ENCODE measurements at places on chromosomes 3 and 15. TPM values are rescaled to one million over a fixed set of nuclear protein-coding genes. Genes with fewer than 3 reads are reported as not detected.

MORC1 gene
- not detected for total RNA-seq

FAM174B gene
- total RNA-seq: 8.4 TPM

TNIK gene
- total RNA-seq: 2.0 TPM

ATP13A5 gene
- not detected for total RNA-seq

PIERCE2 gene
- total RNA-seq: 5.4 TPM

NANOGP8 gene
- total RNA-seq: not detected

TNFSF10 gene
- not detected for total RNA-seq

KLHDC8B gene
- 4.5 TPM for total RNA-seq

TFRC gene
- total RNA-seq: 101 TPM

SOX14 gene
- not detected for total RNA-seq

SKOR1 gene
- 0.03 TPM for total RNA-seq

SLC30A4 gene
- total RNA-seq: 1.6 TPM

RETNLB gene
- not detected for total RNA-seq

RAB8B gene
- 11.9 TPM for total RNA-seq

ONECUT1 gene
- total RNA-seq: 0.25 TPM

HRG gene
- total RNA-seq: not detected

PEAK1 gene
- 9.3 TPM for total RNA-seq

C3orf49 gene
- total RNA-seq: not detected

MYD88 gene
- 27.2 TPM for total RNA-seq

WWTR1 gene
- 105 TPM for total RNA-seq

POLQ gene
- 6.6 TPM for total RNA-seq

CFAP92 gene
- not detected for total RNA-seq

SENP7 gene
- 1.7 TPM for total RNA-seq

SIAH2 gene
- 18.9 TPM for total RNA-seq

LMAN1L gene
- not detected for total RNA-seq

CLDN16 gene
- total RNA-seq: 0.06 TPM

ZNF774 gene
- 1.8 TPM for total RNA-seq

Data from A549 treated with CpdA at 1 μM for 4 hours (cell line).